ENCODE measurements at places on chromosomes 6 and 20.

DNA sequence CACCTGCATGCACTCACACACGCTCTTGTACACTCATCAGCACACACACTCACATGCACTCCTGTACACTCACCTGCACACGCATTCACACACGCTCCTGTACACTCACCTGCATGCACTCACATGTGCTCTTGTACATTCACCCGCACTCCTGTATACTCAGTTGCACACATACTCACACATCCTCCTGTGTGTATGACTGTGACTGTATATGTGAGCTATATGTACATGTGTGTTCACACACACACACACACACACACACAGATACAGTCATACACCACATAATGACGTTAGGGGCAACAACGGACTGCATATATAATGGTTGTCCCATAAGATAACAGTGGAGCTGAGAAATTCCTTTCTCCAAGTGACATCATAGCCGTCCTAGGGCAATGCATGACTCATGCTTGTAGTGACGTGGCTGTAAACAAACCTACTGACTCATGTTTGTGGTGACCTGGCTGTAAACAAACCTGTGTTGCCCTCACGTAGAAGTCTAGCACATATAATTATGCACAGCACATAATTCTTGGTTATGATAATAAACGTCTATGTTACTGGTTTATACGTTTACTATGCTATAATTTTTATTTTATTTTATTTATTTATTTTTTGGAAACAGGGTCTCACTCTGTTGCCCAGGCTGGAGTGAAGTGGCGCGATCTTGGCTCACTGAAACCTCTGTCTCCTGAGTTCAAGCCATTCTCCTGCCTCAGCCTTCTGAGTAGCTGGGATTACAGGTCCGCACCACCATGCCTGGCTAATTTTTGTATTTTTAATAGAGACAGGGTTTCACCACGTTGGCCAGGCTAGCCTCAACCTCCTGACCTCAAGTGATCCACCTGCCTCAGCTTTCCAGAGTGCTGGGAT lies 22.8 kb upstream of the TAF4 start:
- no peak for DNase-seq

DNA sequence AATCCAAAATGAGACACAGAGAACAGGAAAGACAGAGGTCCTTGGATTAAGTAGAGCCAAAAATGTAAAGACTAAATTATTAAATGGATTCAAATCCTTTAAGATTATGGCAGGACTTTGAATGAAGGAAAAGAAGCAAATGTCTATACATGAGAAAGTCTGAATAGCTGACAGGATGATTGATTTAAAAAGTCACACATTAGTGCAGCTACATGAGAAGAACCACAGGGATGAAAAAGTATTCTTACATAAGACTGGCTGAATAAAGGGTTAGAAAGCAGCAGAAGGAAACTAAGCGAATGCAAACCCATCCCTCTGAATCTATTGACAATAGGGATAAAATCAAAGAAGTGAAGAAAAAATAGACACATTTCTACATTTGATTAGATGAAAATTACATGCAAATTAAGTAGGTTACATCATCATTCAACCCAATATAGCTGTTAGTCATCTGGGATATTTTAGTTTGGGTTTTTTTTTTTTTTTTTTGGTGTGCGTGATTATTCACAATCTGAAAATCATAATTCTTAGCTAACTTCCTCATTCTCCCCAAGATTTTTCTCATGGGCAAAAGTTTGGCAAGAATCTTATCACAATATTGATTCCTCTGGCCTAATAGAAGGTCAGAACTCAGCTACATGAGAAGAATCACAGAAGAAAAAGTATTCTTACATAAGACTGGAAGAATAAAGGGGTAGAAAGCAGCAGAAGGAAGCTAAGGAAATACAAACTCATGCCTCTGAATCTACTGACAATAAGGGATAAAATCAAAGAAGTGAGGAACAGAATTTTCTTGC lies 845.4 kb downstream of the HACE1 start:
- DNase-seq = no peak

DNA sequence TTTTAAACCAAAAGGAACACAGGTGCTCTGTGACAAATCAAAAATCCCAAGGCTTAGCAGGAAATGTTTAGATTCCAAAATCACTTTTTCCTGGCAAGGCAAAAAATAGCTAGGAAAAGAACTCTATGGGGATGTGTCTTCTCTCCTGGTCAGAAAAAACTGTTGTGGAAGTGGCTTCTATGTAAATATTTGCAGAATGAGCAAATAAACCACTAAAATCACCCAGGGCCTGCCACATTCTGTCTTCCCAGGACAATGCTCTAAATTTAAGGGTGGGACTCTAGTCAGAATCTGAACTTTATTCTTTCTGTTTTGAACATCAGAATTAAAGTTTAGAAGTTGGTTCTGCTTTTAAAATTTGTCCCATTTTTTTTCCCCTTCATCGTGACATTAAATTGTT lies 29.3 kb downstream of the GCM1 start:
- no peak for DNase-seq

DNA sequence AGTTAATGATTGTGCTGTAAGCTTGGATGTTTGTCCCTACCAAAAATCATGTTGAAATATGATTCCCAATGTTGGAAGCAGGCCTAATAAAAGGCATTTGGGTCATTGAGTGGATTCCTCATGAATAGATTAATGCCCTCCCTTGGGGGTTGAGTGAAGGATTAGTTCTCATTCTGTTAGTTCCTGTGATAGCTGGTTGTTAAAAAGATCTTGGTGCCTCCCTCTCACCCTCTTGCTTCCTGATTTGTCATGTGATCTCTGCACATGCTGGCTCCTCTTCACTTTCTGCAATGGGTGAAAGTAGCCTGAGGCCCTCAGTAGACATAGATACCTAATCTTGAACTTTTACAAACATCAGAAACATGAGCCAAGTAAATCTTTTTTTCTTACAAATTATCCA lies 115.6 kb upstream of the HCRTR2 start:
- no peak for DNase-seq

DNA sequence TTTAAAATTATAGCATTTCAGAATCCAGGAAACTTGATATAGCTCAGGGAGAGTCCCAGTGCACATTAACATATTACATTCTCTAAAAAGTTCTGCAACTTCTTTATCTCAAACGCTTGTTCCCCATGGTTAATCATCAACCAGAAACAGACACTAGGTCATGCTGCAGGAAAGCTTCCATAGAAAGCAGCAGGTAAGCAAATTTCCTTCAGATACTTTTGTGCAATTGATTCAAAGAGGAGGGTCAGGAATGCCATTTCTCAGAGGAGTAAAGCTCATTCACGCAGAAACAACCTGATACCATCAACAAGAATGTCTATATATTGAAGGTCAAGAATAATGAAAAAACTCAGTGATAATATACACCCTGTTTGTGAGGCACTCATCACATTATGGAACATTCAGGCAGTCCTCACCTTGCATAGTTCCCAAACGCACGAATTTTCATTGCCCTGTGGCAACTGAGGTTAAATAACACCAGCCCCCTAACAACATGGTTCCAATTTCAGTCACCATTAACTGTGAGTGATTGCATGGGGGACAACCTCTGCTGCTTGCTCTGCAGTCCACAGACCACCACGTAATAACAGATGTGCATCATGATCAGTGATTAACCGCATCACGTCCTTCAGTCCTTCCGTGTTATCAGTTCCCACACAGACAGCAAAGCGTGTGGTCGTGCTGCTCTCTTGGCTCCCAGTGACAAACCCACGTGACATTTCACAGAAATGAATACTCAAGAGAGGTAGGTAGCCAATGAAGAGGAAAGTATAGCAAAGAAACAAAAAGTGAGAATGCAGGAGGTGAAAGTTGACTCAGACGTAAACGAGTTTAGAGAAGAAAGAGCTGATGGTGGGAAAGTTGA lies 95.7 kb downstream of the LY86 start:
- no peak for DNase-seq

- no peak for DNase-seq
Observed at GRCh38 chr6:169344750-169345065, 91.1 kb upstream of the THBS2 start.

GRCh38 chr6:112040956-112041355 lies 12.9 kb upstream of the CCN6 start:
- no peak for DNase-seq

- DNase-seq = no peak
Observed at GRCh38 chr6:85081102-85081501, 316.7 kb upstream of the TBX18 start.

DNA sequence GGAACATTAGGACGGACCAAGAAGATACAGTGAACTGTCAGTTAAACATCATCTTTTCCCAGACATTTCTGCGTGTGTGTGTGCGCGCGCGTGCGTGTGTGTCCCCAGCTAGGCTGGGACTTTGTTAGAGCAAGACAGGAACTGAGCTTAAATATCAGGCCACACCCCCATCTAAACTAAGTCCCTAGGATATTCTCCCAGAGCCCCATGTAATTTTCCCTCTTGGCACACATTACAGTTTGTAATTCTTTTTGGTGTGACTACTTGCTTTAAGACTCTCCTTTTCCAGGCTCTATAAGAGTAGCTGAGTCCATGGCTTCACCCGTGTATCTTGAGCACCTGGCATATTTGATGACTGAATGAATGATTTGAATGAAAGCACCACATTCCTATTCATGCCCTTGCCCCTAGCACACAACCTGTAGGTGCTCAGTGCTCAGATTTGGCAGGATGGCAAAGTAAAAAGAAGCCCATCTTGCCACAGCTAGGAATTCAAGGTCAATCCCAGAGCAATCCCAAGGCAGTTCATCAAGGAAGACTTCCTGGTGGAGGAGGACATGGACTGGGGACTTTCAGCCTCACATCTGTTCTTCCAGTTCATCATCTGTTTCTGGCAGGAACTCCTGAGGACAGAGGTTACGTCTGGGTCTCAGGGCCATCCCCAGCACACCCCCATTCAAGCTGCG lies 69.2 kb downstream of the MRPL14 start:
- no peak for DNase-seq

GRCh38 chr6:52647199-52647598 lies 23.7 kb upstream of the TMEM14A start:
- DNase-seq = no peak

DNA sequence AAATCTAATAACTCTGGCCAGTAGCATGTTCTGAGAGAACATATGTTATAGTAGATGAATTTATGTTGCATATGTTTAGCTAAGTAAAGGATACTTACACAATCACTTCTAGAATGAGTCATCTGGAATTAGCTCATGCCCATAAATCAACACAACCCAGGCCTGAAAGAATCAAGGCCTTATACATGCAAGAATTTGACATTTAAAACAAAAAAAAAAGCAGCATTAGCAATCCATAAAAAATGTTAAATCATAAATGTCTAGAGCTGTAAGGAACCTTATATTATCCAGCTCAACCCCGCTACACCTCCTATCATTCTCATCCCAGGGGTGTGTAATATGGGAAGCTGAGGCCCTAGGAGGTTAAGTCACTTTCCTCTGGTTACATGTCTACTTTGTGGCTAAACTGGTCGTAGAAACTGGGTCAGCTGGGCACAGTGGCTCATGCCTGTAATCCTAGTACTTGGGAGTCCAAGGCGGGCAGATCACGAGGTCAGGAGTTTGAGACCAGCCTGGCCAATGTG lies 105.2 kb upstream of the CARMIL1 start:
- no peak for DNase-seq

DNA sequence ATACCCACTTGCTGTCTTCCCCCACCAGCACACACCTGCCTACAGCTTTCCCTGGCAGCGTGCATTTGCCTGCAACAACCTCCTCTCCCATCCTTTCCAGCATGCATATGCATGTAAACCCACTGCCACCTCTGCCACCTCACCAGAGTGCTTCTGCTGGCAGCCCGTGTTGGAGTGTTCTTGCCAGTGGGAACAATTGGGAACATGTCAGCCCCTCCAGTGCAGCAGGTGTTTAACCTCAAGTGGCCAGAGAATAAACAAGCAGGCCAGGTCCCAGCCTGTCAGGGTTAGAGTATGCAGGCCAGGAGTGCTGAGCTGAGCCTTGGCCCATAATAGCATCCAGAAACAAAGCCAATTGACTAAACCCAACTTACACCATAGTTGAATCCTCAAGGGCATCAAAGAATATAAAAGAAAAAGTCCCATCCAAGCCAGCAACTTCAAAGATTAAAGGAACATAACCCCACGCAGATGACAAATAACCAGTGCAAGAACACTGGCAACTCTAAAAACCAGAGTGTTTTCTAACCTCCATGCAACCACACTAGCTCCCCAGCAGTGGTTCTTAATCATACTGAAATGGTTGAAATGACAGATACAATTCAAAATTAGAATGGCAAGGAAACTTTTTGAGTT lies 1212.1 kb upstream of the CITED2 start:
- no peak for DNase-seq

DNA sequence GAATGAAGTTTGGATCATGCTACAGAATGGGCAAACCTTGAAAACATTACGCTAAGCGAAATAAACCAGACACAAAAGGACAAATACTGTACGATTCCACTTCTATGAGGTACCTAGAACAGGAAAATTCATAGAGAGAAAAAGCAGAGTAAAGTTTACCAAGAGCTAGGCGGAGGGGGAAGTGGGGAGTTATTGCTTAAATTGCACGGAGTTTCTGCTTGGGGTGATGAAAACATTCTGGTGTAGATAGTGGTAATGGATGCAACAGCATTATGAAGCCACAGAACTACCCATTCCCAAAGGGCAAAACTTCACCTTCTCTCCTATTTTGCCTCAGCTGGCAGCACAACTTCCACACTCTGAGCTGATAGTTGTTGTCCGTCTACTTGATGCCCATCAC lies 6.4 kb upstream of the PDYN start:
- DNase-seq = no peak

- no peak for DNase-seq
Observed at GRCh38 chr6:3535776-3536435, 79.1 kb upstream of the SLC22A23 start.

- DNase-seq = no peak
Observed at GRCh38 chr20:2300420-2300819, 4.6 kb downstream of the TGM3 start.

GRCh38 chr20:61850926-61851900 lies 214.5 kb downstream of the TAF4 start:
- peak; percentile 4 for DNase-seq

DNA sequence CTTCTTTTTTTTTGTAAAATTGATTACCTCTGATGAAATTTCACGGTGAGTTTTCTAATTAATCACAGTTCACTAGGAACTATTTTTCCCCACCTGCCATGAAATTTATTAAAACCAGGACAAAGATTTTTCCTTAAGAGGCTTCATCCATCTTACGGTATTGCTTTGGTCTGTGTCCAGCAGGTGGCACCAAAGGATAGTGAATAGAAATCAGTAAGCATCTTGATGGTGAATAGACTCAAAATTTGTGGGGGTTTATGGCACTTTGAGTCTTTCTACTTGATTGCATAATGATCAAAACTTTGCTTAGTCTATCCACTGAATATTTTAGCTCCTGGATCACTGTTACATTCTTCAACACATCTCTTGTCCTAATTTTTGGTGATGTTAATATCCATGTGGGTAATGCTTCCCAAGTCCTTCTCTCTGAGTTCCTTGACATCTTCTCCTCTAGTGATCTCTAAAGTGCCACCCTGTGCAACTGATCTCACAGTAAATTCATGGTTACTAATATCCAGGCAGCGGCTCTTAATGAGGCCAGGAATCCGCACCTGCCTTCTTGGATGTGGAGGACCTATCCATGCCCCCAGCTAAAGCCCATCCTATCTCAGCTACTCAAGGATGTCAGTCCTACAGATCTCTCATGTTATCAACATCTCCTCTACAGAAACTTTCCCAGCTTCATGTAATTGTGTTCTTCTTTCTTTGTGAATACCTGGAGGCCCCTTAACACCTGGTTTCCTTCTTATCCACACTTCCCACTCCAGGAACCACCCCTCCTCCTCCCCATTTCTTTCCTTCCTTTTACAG lies 54.5 kb downstream of the STMND1 start:
- DNase-seq = peak; percentile 63
